ENCODE measurements at places on chromosomes 4 and X.
A peak's percentile ranks its signal among the peaks of the same experiment; 100 is the strongest.

- no peak for DNase-seq
Observed at GRCh38 chr4:43990551-43990950, 458.1 kb downstream of the KCTD8 start.

GRCh38 chr4:86542319-86543027 lies 51.6 kb upstream of the PTPN13 start:
- DNase-seq = no peak

DNA sequence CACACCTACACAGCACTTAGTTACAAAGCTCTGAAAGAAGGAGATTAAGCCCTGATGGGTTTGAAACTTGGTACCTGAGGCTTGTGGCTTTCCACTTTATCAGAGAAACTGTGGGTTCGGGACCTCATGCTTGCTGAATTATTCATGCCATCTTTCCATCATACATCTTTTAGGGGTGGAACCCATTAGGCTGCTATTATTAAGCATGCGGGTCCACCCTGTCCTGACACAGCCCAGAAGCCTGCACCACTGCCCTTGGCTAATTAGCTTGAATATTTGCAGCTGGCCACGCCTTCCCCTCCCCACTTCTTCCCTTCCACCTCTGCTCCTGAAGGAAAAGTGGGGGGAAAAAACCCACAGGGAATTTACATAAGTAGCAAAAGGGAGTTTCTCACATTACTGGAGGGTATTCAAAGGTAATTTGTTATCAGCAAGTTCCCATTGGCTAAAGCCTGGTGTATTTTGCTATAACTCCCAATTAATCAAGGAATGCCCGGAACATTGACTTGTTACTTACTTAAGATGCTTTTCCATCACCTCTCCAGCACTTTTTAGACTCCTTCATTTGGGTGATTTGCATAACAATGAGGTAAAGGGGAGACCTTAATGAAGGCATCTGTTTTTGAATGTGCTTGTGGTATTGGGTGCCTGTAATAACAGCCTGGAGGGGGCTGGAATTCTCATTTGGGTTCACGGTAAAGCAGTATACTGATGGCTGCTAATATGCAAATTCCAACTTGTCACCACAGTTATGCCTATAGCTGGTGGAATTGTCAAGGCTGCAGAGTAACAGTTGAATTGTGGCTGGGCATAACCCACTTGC lies 231.7 kb upstream of the GATB start:
- DNase-seq = no peak

DNA sequence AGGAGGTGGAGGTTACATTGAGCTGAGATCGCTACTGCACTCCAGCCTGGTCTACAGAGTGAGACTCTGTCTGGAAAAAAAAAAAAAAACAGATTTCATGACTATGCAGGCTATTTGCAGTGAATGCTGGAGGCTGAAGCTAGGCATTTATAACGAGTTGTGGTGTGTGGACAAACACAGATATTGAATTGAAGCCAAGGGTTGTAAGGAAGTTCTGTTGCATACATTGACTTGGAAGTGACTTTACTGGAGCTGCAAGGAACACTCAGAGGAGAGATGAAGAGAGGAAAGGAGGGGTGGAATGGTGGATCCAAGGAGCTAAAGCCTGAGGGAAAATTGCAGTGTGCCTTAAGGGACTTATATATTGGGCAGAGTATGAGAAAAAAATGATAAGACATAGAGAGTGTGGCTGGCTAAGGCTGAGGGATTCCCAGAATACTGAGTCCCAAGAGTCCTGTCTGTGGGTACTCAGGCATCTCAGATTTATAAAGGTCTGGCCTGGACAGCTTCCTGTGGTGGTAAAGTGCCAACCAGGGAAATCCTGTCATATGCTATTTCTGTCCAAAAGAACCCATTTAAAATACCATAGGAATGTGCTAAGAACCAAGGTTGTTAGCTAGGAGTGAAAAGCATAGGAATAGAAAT lies 87.8 kb upstream of the GUCY1A1 start:
- DNase-seq = no peak

DNA sequence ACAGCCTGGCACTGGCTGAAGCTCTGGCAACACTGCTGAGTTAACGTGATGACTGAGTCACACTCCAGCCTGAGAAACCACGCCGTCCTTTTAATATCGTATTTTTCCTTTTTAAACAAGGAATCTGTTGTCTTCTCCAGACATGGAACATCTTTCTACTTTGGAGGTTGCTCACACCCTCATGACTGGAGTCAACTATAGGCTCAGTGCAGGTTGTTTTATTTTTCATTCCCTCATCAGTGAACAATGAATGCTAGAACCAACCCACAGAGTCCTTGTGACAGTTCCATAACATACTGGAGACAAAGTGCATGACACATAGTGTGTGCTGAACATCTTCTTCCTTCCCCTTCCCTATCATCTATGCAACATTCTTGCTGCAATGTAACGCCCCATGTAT lies 76.8 kb upstream of the CPEB2 start:
- no peak for DNase-seq

DNA sequence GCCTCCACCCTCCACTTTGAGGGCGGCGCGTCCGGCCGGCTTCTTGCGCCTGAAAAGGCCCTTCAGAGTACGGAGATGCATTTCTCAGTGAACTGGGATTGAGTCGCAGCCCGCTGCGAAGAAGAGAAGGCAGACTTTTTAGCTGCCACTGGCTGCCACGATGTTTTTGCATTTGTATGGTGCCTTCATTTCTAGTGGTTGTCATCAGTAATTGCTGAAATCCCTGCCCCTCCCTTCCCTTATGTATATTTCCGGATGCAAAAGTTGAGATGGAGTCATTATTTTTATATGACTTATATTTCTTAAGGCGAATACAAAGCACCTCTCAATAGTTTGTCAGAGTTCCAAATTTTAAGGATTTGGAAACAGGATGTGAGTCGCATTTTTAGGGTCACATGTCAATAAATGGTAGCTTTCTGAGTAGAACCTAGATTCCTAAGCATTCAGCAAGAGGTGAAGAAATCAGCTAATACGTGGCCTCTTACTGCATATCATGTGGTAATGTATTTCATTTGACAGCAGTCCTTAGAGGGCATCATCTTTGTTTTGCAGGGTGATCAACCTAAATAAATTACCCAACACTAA lies 658 bp downstream of the ATP6AP2 start:
- DNase-seq = no peak

DNA sequence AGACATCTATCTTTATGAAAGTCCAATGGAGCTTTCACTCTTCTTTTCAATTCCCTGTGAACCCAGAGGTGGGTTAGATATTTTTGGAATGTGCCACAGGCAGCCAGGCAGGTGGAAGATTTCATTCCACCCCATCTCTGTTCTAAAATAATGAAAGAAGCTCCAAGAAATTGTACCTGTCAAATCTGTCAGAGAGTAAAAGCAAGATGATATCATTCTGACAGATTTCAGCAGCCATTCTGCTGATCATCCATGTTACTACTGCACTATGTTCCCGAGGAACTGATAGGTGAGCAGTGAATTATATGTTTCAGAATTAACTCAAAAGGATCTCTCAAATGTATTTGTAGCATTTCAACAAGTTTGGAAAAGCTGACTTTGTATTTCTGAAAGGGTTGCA lies 339.5 kb upstream of the SPANXN4 start:
- no peak for DNase-seq

DNA sequence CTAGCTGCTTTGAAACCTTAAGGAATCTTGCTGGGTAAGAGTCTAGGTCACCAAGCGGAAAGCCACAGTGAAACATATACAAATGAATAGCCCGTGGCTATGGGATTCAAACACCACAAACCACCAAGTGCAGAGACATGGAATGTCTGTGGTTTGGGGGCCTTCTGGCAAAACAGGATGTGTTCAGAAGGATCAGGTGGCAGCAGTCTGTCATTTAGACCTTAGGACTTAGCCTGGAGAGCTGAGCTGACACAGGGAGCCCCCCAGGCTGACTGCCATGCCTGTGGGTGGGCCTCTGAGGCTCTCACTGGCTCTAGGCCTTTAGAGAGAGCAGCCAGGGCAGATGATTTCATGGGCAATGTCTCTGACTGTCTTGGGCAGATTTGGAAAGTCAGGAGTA lies 225.6 kb downstream of the FBXW7 start:
- no peak for DNase-seq

GRCh38 chr4:152368001-152368400 lies 167.9 kb downstream of the FBXW7 start:
- peak; percentile 81 for DNase-seq

GRCh38 chr4:106679063-106679462 lies 310.5 kb upstream of the GIMD1 start:
- DNase-seq = no peak

GRCh38 chr4:182240161-182241130 lies 2.8 kb upstream of the TENM3 start:
- no peak for DNase-seq

- no peak for DNase-seq
Observed at GRCh38 chr4:77344784-77345183, 187.8 kb downstream of the CCNG2 start.

GRCh38 chr4:40621592-40622512 lies 7.8 kb downstream of the RBM47 start:
- peak; percentile 33 for DNase-seq

- no peak for DNase-seq
Observed at GRCh38 chrX:40104630-40104984, 6.8 kb upstream of the BCOR start.

GRCh38 chr4:108213723-108214122 lies 45.0 kb upstream of the LEF1 start:
- DNase-seq = no peak

DNA sequence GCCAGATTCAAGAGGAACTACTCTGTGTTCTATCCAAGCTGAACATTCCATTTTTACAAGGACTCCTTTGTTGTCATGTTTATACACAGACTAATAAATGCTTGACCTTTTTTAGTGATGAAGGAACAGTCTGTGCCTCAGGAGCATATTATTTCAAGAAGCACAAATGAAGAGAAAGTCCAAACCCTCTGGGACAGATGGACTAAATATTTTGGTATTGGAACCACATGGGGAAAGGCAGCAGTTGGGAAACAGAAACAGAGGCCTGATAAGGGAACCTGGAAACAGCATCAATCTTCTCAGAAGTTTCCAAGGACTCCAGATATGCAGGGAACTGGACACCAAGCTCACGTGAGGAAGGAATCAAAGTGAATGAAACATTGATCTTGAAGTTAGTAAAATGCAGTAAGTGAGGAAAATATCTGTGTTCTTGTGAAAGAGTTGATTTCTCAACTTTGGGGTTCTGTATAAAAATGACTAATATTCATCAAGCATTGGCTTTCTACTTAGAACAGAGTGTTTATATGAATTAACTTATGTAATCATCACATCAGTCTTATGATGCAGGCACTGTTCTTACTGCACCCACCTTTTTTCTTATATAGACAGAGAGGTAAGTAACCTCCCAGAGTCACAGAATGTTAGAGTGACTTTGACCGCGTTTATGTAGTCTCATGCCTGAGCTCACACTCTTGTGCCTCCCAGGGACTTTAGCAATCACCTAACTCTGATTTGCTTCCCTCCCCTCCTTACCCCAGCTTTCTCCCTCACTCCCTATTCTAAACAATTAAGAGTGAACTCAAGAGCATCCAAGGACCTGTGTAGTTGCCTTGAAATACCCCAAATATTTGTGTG lies 148.9 kb upstream of the JADE1 start:
- no peak for DNase-seq

GRCh38 chr4:139223682-139224317 lies 46.8 kb upstream of the ELF2 start:
- no peak for DNase-seq

GRCh38 chr4:73231518-73232487 lies 26.8 kb downstream of the ANKRD17 start:
- no peak for DNase-seq

GRCh38 chr4:122539861-122540465 lies 80.9 kb downstream of the IL21 start:
- DNase-seq = no peak

DNA sequence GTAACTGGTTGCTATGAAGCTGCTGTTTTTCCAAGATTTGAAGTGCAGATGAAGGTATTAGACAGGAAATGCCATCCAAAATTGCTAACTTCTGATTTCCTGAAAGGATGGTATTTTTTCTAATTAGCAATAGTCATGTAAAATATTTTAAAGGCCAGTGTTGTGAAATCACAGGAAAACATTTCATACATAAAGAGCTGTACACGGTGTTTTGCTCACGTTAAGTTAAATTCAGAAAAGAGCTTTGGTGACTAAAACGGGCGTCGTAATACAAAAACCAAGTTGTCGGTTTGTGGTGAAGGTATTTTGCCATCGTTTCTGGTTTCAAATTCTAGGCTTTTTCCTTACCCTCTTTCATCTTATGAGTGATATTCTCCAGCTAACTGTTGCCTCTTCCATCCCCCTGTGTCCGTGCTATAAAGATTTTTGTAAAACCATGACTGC lies 39.8 kb downstream of the AFF1 start:
- DNase-seq = no peak

- DNase-seq = no peak
Observed at GRCh38 chrX:6131287-6131686, 97.4 kb downstream of the NLGN4X start.

DNA sequence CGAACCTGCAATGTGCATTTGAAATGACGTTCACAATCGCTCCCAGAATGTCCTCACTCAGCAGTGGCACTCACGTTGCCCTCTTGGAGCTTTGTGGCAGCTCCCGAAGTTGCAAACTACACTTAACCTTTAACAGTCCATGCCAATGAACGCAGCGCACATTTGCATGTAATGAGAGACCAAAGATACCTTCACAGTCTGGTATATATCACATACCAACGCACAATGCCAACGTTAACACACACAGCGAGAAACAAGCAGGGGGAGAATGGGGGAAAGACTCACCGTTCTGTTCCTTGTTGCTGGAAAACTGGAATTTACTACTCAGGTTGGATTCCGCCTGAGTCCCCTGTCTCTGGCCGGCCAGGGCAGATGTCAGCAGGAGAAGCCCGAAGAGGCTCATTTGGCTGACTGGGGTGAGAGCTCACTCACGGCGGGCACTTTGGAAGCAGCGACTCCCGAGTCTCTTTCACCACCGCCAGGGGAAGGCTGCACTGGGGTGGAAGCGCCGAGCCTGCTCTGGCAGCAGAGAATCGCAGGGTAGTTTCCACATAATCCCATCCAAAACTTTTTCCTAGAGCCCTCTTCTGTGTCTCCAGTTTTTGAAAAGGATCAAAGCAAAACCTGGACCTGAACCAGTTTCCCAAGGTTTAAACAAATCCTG lies 966 bp downstream of the PDGFC start:
- no peak for DNase-seq

DNA sequence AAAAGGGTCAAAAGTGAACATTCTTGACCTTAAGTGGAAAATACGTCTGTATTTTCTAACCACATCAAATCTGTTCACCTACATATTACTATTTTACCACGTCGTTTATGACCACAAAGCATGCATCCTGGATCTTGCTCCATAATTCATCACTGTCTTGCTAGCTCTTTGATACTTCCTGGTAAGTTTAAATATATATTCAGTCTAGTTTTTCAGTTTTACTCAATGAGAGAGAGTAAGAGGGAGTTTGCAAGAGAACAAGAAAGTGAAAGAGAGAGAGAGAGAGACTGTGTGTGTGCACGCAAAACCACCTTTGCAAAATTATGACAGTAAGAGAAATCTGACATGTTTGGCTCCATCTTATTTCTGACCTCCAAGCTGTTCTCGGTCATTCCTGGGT lies 173.7 kb upstream of the GALNTL6 start:
- no peak for DNase-seq

GRCh38 chr4:161937596-161937995 lies 226.2 kb downstream of the FSTL5 start:
- no peak for DNase-seq

- no peak for DNase-seq
Observed at GRCh38 chr4:22686141-22686540, 6.6 kb upstream of the GBA3 start.

GRCh38 chrX:108731153-108731552 lies 5.2 kb downstream of the IRS4 start:
- no peak for DNase-seq

Data from NCI-H1436 (cell line).